Smooth muscle cell of bladder (primary cell): ENCODE measurements at places on chromosomes 5 and 9. TPM values are rescaled to one million over a fixed set of nuclear protein-coding genes. Genes with fewer than 3 reads are reported as not detected.

The EDIL3 gene
- 12.4 and 18.2 TPM in 2 replicates for total RNA-seq

The ABO gene
- total RNA-seq: not detected in 2 replicates

The MSX2 gene
- 1.1 and 4.0 TPM in 2 replicates for total RNA-seq

The THBS4 gene
- total RNA-seq: 1.1 and 3.2 TPM in 2 replicates

The ARL14EPL gene
- total RNA-seq: 0.18 TPM in 1 of 2 replicates, not detected in the other

The LCN10 gene
- not detected in 2 replicates for total RNA-seq

The GFPT2 gene
- 36.4 and 66.0 TPM in 2 replicates for total RNA-seq

The SPATA31A3 gene
- not detected in 2 replicates for total RNA-seq

The INSL4 gene
- total RNA-seq: not detected in 2 replicates

The APBA1 gene
- 3.6 and 7.1 TPM in 2 replicates for total RNA-seq

The CD74 gene
- total RNA-seq: 0.85 and 1.8 TPM in 2 replicates

The GCNT4 gene
- total RNA-seq: 4.3 and 6.5 TPM in 2 replicates

The HDHD3 gene
- total RNA-seq: 4.6 and 9.9 TPM in 2 replicates

The PLEKHG4B gene
- under 0.01 TPM in 1 of 2 replicates, not detected in the other for total RNA-seq

The LCP2 gene
- not detected in 2 replicates for total RNA-seq

The IL5 gene
- total RNA-seq: not detected in 2 replicates

The PRXL2C gene
- total RNA-seq: 16.2 and 21.7 TPM in 2 replicates

The SPINK13 gene
- total RNA-seq: 2.4 and 4.5 TPM in 2 replicates

The SLIT3 gene
- 4.6 and 18.5 TPM in 2 replicates for total RNA-seq
